ENCODE measurements at places on chromosomes 3 and 15.

DNA sequence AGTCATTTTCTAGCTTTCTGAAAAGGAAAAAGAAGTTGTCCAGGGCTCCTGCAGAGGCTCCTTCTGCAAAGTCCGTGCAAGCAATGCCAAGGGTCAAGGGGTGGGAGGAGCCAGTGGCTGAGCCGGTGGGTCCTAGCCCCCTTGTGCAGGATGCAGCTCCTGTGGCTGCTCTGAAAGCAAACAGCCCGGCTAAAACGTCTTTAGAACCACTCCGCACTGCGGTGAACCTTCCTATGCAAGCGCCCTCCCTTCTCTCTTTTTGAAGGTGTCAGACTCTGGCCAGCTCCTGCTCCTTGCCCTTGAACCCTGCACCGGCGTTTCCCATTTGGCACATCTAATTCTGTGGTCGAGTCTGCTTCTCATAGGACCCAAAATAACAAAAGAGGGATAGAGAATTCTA lies 183.1 kb downstream of the UACA start:
- DNase-seq = no peak

DNA sequence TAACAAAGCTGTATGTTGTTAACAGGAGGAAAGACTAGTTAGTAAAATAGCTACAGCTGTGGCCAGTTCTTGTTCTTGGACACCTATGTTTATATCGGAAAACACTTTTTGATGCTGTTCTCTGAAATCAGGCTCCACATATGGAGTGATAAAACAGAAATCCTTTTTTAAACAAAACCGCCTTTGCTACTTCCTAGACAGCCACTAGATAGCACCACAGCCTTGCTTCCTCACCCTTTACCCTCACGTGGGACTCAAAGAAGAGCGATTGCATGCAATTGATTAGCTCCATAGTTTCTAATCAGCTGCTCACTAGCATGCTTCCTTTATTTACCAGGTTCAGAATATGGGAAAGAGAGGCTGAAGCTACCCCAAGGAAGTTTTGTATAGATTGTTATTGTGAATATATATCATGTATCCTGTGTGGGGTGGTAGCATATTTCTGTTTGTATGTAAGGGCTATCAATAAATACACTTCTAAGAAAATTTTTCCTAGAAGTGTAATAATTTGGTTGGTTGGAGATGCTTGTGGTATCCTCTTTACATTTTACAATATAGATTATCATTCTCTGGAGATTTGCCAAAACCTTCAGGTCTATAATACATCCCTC lies 4.3 kb upstream of the MTFMT start:
- peak; percentile 76 for DNase-seq

DNA sequence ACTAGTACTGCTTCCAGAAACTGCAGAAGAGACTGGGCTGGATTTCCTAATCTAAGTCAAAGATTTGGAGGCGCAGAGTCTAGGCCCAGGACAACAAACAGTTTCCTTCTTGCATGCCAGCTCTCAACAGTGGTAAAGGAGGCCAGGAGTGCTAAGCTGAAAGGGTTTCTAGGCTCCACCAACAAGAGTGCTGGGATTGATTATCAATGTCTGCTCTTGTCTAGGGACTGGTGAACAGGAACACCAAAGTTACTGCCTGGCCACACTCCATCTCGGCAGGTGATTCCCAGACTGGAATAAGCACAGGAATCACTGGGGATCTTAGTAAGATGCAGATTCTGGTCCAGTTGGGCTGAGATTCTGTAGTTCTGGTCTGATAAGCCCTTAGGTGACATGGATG lies 22.8 kb upstream of the FGD5 start:
- no peak for DNase-seq

- DNase-seq = no peak
Measured at GRCh38 chr15:69500339-69500738, 47.7 kb downstream of the RPLP1 start.

DNA sequence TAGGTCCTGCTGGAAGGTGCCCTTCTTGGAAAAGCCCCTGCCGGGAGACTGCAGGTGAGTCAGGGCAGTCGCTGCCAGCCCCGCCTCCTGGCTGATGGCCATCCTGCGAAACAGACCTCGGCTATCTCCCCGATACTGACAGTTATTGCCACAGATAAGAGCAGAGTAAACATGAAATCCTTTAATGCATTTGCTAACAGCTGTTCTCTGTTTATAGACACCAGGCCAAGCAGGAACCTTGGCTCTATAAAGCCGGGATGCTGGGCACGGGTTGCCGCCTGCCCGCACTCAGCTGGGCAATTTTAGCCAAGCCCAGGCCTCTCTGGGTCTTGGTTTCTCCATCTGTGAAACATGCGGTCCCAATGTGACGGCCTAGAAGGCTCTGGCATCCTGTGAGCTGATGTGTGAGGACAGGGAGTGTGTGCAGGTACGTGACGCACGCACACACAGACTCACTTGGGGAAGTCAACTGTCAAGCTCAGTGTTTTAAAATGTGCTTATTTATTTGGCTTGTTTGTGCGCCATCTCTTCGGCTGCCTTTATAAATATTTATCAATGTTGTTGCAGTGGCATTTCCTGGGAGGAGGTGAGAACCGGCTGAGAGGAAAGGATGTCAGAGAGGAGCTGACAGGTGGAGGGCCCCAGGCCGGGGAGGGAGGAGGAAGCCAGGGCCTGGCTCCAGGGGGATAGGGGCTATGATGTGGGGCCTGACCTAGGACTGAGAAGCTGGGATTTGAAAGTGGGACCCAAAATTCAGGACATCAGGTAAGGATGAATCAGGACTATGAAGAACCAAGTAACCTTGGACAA lies 50.8 kb upstream of the PRR23E start:
- no peak for DNase-seq

DNA sequence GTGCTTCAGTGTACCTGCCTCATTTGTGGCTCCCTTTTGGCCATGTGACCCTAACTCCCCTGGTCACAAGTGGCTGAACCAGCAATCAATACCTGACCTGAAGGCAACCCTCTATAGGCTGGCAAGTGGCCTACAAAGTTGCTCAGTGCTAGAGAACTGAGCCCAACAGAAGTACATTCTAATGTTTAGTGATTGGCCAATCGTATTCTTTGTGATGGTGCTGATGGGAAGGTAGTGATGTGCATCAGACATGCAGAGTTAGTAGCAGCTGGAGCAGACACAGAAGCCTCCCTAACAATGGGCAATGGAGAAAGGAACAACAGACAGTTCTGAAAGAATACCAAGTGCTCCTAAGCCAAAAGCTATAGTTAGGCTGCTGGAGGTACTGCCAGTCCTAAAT lies 10.4 kb upstream of the ATOSA start:
- DNase-seq = no peak

DNA sequence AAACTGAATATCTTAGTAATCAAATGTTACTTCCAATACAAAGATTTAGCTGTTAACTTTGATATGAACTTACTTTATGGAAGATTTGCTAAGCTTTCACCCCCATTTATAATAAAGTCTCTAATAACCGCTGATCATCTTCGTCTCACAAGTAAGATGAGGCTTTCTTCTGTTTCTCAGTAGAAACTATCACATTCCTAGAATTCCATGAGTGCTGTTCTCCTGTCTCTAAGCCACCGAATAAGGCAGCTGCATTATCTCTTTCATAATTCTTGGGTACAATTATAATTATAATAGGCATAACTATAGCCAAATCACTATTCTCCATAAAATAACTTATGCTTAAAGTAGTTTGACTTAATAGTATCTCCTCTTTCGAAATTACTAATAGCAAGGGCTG lies 18.3 kb upstream of the SETMAR start:
- DNase-seq = no peak

- no peak for DNase-seq
Measured at GRCh38 chr3:59263152-59263551, 213.3 kb upstream of the CFAP20DC start.

- no peak for DNase-seq
Measured at GRCh38 chr3:39168156-39168780, 14.9 kb upstream of the CSRNP1 start.

GRCh38 chr15:62983956-62984355 lies 58.6 kb upstream of the TPM1 start:
- no peak for DNase-seq

DNA sequence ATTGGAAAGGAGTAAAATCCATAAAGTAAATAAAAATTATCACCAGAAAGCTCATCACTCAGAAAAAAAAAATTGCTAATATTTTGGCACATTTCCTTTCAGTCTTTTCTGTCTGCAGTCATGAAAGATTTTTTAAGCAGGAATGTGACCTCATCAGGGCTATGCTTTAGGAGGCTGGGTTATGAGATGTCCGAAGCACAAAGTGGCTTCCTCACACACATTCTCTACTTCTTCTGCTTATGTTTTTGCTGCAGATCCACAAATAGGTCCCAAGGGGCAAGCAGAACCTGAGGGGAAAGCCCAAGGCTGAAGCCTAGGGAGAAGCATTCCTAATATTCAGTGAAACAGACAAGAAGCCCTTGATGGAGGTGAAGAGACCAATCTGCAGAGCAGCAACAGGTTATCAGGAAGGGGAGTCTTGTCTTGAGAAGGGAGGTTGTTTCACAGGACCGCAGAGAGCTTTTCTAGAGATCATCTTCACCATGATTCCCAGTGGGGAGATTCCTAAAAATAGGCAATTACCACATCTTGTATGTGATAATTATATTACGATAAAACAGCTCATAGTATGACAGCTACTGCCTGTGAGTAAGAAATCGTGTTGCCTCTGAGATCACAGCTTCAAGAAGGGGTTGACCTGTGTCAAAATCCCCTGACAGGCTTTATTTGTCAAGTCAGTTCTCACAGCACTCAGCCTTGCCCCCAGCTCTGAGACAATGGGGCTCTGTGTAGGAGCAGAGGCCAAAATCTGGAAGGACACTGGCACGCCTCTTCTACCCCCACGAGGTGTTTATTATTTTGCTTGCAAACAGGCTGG lies 60.5 kb downstream of the IGF2BP2 start:
- DNase-seq = peak; percentile 56

- no peak for DNase-seq
Measured at GRCh38 chr15:37638691-37639090, 295.7 kb upstream of the TMCO5A start.

DNA sequence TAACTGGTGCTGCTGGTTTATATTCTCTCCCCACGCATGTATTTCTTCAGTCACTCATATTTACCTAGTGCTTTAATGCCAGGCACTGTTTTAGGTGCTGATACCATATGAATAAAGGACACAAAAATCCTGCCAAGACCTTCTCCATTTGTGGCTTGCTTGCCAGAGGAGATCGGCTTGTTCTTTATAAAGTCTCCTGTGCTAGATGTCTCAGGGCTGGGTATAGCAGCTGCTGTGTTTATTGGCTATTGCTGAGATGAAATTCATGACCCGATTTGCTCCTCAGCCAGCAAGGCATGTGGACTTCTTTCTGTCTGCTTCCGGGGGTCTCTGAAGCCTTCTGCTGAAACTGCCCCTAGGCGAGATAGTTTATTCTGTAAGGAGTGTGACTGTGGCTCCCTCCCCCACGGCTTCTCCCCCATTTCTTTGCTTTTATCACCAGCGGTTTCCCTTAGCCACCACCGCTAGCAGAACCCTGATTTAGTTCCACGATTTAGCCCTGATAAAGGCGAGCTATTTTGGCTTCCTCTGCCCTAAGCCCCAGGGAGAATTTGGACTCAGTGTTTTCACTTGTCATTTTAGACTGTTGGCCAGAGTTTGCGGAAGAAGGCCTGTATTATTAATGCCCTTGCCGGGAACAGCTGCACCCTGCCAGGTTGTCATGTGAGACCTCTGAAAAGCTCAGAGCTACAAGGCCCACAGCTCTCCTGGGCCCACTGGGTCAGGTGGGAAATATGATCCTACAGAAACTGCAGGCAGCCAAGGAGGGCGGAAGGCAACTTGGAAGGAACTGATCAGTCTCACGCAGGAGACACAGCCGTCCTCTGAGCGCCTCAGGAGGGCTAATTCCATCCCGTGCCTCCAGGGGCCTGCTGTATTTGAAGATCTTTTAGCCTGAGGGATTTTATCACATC lies 46.8 kb downstream of the ST6GAL1 start:
- DNase-seq = peak; percentile 82

DNA sequence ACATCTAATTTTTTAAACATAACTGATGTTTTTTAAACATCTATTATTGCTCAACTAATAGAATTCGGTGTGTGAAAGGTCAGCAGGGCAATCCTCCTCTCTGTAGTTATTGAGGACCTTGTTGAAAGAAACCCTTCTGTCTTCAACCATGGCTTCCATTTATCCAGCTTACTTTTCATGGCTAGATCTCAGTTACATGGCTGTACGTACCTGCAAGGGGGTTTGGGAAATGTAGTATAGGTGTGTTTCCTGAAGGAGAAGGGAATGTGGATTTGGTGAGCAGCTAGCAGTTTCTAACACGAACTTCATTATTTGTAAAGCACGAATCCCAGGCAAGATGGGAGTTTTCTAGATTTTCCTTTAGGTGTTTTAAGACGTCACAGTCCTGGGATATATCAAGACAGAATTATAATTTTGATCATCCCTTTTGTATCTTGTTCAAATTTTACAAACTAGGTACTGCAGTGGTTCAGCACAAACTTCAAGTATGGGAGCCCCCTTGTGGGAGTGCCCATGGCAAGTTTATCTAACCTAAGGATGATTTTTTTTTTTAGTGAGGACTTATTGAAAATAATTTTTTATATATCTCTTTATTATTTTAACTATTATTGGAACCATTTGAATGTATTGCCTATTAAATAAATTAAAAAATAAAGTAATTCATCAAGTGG lies 41.6 kb downstream of the FBXL2 start:
- DNase-seq = no peak

DNA sequence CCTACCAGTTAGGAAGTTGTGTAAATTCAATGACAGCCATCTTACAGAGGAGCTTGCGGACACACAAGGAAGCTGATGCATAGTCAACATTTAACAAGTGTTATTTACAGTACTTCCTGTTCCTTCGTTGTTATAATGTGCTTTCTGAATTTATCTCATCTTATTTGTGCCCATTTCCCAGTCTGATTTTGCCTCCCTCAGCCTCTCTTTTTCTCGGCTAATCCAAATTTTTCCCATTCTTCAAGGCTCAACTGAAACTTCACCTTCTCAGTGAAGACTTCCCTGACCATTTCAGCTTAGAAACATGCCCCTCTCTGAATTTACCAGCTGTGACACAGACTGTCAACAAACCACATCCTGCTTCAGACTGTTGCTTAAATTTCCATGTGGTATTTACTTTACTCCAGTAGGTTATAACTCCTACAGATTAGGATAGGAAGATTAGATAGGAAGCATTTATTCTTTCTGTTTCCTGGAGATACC lies 55.7 kb upstream of the CP start:
- DNase-seq = peak; percentile 71

DNA sequence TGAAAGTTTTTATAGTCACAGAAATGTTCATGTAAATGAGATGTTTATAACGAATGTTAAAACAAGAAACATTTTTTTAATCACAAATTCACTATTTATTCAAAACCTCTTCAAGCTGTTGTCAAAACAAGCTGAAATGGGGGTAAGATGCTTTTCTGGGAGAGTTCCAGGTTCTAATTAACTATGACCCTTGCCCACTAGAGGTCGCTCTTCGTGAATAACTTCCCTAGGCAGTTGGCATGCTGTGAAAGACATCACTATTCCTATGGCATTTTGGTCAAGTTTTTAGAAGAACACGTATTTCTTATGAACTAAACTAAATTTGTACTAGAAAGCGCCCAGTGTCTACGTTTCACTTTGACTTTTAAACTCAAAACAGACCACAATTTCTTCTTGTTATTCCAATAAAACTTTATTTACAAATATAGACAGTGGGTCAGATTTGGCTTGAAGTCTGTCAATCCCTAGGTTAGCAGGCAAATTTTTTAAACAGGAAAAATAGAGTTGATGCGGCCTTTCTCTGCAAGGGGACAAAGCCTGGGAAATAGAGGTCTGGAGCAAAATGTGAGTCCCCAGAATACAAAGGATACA lies 62.8 kb upstream of the CMTM8 start:
- peak; percentile 78 for DNase-seq
